ENCODE measurements at places on chromosomes 13 and 19. TPM values are rescaled to one million over a fixed set of nuclear protein-coding genes. Genes with fewer than 3 reads are reported as not detected.

The PDE4C gene
- 0.48 TPM for total RNA-seq

The MAB21L1 gene
- not detected for total RNA-seq

The WDR88 gene
- not detected for total RNA-seq

The CDX2 gene
- 0.64 TPM for total RNA-seq

The ZNF317 gene
- 21.3 TPM for total RNA-seq

The B3GNT8 gene
- total RNA-seq: not detected

The C19orf85 gene
- total RNA-seq: not detected

The C1QTNF9B gene
- total RNA-seq: not detected

The PEX11G gene
- 2.1 TPM for total RNA-seq

The REX1BD gene
- 52.4 TPM for total RNA-seq

The PODNL1 gene
- total RNA-seq: 1.2 TPM

The ZNF471 gene
- 0.09 TPM for total RNA-seq

The ERICH6B gene
- total RNA-seq: not detected

The ZNF556 gene
- 0.01 TPM for total RNA-seq

The ZNF653 gene
- 2.4 TPM for total RNA-seq

The PLIN5 gene
- total RNA-seq: 0.13 TPM

The CACNG8 gene
- total RNA-seq: 1.2 TPM

The ZNF628 gene
- total RNA-seq: 6.6 TPM
